Globus pallidus (tissue), 1 donor: ENCODE measurements at places on chromosomes 6 and 20.

DNA sequence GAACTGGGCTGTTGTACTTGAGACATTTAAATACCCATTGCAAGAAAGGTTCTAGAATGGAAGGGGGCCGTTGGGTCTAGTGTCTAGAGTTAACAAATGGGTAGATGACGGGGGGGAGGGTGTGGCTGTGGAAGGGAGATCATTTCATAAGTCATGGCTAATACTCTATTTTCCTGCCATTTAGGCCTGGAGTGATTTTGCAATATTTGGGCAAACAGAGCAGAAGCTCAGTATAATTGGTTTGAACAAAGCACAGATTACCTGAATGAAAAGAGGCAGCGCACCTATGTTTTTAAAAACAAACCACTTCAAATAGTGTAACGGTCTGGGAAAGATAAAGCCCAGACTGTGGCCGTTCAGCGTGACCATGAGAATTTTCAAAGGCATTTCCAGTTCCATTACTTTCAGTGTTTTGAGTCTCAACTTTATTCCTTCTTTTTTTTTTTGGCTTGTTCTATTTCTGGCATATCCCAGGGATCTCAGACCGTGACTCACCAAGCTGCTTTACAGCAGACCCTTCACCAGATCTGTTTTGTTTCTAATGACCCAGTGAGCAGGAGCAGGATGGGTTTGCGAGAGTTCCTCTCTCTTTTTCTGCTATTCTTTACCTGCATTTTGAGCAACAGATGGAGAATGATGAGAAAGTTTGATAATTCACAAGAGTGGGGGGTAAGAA, 73.7 kb downstream of the LYRM2 start:
- DNase-seq, result no peak

GRCh38 chr20:41161886-41162285, 24.5 kb downstream of the PLCG1 start:
- DNase-seq, result no peak

- DNase-seq, result peak; percentile 11
Measured at GRCh38 chr6:4180652-4181255, 45.4 kb upstream of the ECI2 start.

DNA sequence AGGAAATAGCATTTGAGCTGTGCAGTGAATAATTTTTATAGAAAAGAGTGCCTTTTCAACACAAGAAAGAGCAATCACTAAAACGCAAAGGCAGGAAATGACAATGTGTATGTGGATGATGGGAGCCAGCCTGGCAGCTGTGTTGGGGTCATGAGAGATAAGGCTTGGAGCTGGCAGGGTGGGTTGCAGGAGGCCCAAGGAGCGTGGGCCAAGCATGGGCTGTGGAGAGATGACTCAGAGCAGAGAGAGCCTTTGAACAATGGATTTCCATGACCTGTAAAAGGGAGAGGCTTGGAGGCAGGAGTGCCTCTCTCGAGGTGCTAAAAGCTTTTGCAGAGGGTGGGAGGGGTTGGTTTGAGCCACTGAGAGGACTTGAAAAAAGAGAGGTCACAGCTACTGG, 6.6 kb upstream of the TBC1D7 start:
- no peak for DNase-seq

- no peak for DNase-seq
Measured at GRCh38 chr6:214428-214827, 77.9 kb upstream of the DUSP22 start.

DNA sequence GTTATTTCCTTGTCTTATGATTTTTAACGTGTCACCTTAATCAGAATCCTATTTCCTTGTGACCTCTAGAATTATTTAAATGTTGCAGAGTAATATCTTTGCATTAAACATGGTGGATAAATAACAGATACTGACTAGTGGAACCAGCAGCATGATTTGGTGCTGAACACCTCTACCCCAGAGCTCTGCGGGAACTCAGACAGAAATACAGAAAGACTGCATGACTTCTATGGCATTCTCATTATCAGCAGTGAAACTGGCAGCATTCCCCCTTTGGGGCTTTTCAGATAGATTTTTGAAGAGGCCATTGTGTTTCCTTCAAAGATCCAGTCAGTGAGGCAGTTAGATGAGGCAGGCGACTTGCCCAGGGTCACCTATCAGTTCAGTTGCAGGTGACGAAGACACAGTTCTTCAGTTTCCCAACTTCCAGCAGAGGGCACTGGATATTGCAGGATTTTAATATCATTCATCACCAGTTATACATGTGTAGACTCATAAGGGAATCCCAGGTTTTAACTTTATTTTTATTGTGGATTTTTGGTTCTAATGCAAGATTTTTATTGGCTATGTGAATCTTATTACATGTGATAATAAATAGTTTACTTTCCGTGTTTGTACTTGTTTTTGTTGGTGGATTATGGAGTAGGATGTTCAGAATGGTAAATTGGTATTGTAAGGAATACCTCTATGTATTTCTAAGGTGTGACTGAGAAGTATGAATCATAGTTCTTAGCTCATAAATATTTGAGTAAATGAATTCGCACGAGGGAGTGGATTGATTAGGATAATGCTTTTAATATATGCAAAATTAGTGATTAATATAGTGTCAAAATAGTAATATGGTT, 81.3 kb downstream of the AFDN start:
- DNase-seq, result peak; percentile 55

DNA sequence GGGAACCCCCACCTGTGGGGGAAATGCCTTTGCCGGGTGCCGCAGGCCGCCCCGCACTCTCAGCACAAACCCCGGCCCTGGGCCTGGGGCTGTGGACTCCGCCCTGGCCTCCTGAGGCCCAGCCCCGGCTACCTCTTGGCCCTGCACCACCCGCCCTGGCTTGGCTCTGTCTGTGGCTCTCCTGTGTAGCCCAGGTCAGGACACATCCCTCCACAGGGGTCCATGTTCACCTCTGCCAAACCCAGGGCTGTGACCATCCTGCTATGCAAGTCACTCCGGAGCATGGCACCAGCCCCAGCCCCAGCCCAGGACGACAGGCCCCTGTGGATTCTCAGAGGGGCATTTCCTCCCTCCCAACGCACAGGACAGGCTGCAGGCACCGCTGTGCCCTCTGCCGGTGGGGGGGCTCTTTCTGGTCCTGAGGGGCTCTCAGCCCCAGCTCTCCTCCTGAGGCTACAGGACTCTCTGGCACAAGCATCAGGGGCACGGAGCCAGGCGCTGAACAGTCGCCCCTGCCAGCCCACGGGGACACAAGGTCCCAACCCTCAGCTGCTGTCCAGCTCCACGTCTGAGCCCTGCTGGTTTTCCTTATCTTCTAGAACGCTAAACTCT, 45.7 kb downstream of the TAF4 start:
- DNase-seq, result no peak

DNA sequence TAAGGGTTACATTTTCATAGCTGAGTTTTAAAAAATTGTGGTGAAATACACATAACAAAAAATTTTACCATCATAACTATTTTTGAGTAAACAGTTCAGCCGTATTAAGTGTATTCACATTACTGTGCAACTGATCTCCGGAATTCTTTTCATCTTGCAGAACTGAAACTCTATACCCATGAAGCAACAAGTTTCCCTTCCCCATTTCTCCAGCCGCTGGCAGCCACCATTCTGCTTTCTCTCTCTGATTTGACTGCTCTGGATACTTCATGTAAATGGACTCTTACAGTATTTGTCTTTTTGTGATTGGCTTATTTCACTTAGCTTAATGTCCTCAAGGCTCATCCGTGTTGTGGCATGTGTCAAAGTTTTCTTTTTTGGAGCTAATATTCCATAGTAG, 341.6 kb downstream of the QKI start:
- DNase-seq, result peak; percentile 47

GRCh38 chr6:73400656-73401055, 6.0 kb downstream of the DDX43 start:
- DNase-seq, result no peak

DNA sequence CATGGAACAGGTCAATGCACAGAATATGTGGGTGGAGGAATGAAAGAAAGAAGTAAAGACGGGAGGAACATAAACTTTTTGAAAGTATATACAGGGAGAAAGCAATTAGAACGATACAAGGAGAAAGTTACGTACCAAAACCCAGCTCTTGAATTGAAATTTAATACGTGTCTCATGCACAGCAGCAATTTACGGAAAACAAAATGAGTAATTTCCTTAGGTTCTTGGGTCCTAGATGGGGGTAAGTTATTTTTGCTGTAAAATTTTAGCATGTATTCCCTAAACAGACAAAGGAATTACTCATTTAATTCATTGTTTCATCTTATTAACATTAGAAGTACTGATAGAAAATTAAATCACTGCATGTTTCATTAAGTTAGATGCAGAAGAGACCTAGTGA, 75.8 kb downstream of the PDE10A start:
- no peak for DNase-seq

GRCh38 chr6:108846628-108847027, 1.6 kb upstream of the ARMC2 start:
- DNase-seq, result no peak

GRCh38 chr6:106084106-106084988, 1.8 kb upstream of the PRDM1 start:
- DNase-seq, result no peak

GRCh38 chr6:5331845-5332442, 70.6 kb downstream of the FARS2 start:
- DNase-seq, result no peak

GRCh38 chr6:3929281-3929798, 80.2 kb downstream of the FAM50B start:
- no peak for DNase-seq

DNA sequence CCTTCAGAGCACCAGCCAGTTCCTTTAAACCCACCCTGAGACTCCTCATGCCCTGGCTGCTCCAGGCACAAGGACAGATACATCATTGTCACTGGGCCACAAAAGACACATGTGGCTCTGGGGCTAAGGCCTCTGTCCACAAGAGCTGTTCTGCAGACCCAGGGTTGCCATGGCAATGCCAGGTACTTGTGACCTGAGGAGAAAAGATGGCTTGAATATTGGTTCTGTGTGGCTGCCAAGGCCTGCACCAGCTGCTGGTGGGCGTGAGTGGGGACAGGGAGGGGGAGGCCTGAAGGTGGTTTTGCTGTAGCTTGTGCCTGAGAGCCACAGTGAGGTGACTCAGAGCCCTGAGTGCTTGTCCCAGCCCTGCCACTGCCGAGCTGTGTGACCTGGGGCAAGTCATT, 31.8 kb downstream of the SAYSD1 start:
- DNase-seq, result no peak

GRCh38 chr6:133100865-133101264, 140.3 kb upstream of the EYA4 start:
- no peak for DNase-seq

DNA sequence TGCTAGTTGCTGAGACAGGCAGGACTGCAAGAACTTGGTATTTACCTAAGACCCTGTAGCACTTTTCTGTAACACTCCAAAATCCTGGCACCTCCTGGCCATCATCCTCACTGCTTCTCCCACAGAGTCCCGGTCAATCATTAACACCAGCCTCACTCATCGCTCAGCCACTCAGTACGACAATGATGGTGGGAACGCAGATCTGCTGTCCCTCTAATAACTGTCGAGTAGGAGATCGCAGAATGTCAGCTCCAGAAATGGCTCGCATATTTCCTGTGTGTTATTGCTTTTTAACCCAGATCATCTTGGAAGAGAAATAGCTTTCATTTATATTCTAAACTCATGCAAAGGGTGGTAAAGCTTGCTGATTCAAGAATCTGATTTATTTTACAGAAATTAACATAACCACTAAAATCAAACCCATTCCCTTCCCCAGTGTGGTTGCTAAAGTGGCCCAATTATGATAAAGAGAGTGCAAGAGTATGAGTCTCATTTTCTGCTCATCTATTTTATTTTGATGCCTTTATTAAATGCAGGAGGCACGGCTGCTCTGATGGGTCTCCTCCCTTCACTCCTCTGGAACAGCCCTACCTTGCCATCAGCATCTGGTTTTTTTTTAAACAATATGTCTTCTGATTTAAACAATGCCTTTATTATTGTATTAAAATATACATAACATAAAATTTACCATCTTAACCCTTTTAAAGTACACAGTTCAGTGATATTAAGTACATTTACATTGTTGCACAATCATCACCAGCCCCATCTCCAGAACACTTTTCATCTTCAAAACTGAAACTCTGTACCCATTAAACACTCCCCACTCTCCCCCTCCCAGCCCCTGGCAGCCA, 28.3 kb upstream of the GGTLC1 start:
- DNase-seq, result no peak

GRCh38 chr6:81562169-81562568, 190.3 kb downstream of the TENT5A start:
- DNase-seq, result no peak

GRCh38 chr6:72621291-72622093, at the start of gene KCNQ5:
Gene KCNQ5, plus strand, starts transcription at chr6:72622064.
- peak; percentile 13 for DNase-seq

GRCh38 chr6:43113431-43114260, 37.5 kb downstream of the PTK7 start:
- DNase-seq, result no peak

GRCh38 chr20:33673410-33674293, 576 bp downstream of the NECAB3 start:
- no peak for DNase-seq

GRCh38 chr6:132000296-132000695, 49.1 kb upstream of the CCN2 start:
- no peak for DNase-seq

DNA sequence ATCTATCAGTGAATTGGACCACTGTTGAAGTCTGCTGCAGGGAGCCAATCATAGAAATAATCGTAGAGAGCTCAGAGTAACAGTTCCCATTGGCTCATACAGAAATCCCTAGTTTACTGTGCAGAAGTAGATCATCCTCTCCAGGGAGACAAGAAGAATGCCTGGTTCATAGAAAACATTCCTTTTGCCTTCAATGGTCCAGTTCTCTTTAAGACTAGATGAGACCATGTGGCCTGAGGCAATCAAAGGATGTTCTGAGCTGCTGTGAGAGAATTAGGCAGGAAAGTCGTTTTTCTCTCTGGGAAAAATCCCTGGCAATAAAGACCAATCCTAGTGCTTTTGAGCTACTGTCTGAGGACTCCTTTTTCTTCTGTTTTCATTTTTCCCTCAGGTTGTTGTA, 208.4 kb downstream of the CENPW start:
- no peak for DNase-seq

- no peak for DNase-seq
Measured at GRCh38 chr6:119303164-119303887, 46.2 kb downstream of the MAN1A1 start.

DNA sequence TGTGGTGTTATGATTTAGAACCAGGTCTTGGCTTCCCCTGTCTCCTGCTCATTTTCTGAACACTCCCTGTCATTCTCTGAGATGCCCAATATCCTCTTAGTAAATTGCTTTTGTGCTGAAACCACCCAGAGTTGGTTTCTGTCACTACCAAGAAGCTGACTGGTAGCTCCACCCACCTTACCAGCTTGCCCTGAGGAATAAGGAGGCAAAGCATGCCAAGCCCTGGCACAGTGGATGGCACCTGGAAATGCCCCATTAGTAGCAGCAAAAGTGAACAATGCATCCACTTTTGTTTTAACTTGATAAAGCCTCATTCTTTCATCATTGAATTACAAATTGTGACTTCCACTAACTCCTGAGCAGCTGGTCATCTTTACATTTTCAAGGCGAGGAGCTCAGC, 157.7 kb downstream of the CDC5L start:
- no peak for DNase-seq

GRCh38 chr6:24105191-24105590, 20.8 kb upstream of the NRSN1 start:
- DNase-seq, result peak; percentile 42
